Activated CD8-positive, alpha-beta T cell treated with anti-CD3 and anti-CD28 coated beads for 36 hours (primary cell): ENCODE measurements at places on chromosomes 7 and 10. TPM values are rescaled to one million over a fixed set of nuclear protein-coding genes. Genes with fewer than 3 reads are reported as not detected.

Gene MKLN1
- total RNA-seq = 38.5 TPM

Gene SLC26A5
- not detected for total RNA-seq

Gene GIMAP8
- 8.6 TPM for total RNA-seq

Gene FOXL3
- total RNA-seq = not detected

Gene OR2A12
- not detected for total RNA-seq

Gene ACTL6B
- total RNA-seq = not detected

Gene PDK4
- not detected for total RNA-seq

Gene NANOS1
- not detected for total RNA-seq

Gene HOXA7
- total RNA-seq = not detected

Gene NEUROD6
- not detected for total RNA-seq

Gene TMEM213
- total RNA-seq = not detected

Gene ATOH7
- total RNA-seq = not detected

Gene SUN3
- total RNA-seq = not detected

Gene PWWP2B
- 6.6 TPM for total RNA-seq

Gene OR13A1
- not detected for total RNA-seq

Gene RABGEF1
- total RNA-seq = 17.5 TPM

Gene DNAH11
- total RNA-seq = 2.3 TPM

Gene SLC18A3
- not detected for total RNA-seq

Gene FXYD4
- not detected for total RNA-seq

Gene BAG3
- 13.4 TPM for total RNA-seq

Gene SRGN
- 292 TPM for total RNA-seq

Gene CALY
- total RNA-seq = not detected

Gene SPRN
- not detected for total RNA-seq

Gene FAM237B
- not detected for total RNA-seq

Gene WDR11
- total RNA-seq = 33.9 TPM

Gene FZD8
- 0.22 TPM for total RNA-seq

Gene CYP3A4
- not detected for total RNA-seq

Gene ZNF425
- total RNA-seq = 0.29 TPM

Gene TSPAN15
- 0.58 TPM for total RNA-seq

Gene OR2A14
- not detected for total RNA-seq

Gene RNF148
- total RNA-seq = not detected

Gene AGMO
- total RNA-seq = not detected
